Tongue (tissue), 3 donors: ENCODE measurements at places on chromosomes 13 and 19. TPM values are rescaled to one million over a fixed set of nuclear protein-coding genes. Genes with fewer than 3 reads are reported as not detected.

Gene KIR2DL3
- not detected for total RNA-seq

DNA sequence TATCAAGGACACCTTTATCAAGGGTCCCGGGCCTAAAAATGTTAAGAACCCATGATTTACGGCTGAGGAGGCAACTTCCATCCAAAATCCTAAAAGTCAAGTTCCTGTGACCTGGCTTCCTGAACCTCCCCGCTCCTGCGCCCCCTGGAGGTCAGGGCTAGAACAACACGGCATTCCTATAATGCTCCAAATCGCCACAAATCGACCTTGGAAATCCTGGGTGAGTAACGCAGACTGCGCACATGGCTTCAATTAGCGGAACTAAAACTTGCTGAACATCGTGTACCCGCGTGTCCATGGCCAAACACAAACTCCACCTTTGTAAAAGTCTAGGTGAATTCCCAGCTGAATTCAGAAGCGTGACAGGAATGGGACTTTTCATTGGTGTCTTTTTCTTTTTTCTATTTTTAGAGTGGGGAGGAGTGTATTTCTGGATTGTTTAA lies 4.3 kb upstream of the C5AR1 start:
- peak; percentile 65 for DNase-seq

DNA sequence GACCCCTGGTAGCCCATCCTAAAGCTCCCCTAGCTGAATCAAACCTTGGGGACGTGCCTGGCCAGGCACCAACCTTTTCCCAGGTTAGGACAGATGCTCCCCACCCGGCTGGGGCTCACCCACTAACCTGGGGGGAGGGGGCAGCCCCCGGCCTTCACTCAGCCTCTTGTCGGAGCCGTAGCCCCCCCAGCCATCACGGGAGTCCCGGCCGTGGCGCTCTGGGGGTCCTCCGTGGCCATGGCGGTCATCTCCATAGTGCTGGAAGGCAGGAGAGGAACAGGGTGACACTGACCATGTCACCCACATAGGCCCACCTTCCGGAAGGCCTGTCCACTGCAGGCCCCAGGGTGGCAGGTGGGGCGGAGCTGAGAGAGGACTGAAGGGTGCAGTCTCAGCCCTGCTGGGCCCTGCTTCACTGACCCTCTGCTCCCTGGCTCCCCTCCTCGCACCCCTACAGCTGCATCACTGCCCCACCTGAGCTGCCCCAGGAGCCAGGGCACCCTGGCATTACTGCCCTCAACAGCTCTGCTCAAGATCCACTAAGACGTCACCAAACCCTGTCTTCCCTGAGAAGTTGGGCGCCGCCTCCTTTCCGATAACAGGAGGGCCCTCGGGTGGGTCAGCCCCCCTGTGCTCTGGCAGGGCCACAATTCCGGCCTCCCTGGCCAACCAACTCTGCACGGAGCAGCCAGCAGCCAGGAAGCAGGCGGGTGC lies 22.6 kb upstream of the TINCR start:
- no peak for DNase-seq

GRCh38 chr13:113465300-113465699 lies 12.0 kb upstream of the ADPRHL1 start:
- no peak for DNase-seq

DNA sequence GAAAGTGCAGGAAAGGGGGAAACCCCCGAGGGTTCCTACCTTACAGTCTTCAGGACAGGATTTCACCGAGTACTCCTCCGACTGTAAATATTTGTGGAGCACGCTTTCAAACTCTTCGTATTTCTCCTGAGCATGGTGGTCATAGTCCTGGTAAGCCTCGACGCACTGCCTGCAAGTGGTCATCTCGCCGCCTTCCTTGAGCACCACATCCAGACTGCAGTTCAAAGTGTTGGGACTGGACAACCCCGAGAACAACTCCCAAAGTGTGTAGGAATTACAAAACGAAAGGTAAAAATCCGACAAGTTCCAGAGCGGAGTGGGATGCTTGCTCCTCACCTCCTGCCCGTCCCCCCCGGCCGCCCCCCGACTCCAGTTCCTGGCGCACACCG lies 349.7 kb downstream of the LIG4 start:
- no peak for DNase-seq
